Stimulated activated naive CD8-positive, alpha-beta T cell treated with anti-CD3 and anti-CD28 coated beads, Interleukin-15, Interleukin-2, amounts not matched to agents 100 U/mL and 50 U/mL, for 24 hours (primary cell): ENCODE measurements at places on chromosomes 1 and 21.

- peak; percentile 90 for DNase-seq
These were observed 21.5 kb upstream of the LEFTY2 start for GRCh38 chr1:225962440-225962975.

DNA sequence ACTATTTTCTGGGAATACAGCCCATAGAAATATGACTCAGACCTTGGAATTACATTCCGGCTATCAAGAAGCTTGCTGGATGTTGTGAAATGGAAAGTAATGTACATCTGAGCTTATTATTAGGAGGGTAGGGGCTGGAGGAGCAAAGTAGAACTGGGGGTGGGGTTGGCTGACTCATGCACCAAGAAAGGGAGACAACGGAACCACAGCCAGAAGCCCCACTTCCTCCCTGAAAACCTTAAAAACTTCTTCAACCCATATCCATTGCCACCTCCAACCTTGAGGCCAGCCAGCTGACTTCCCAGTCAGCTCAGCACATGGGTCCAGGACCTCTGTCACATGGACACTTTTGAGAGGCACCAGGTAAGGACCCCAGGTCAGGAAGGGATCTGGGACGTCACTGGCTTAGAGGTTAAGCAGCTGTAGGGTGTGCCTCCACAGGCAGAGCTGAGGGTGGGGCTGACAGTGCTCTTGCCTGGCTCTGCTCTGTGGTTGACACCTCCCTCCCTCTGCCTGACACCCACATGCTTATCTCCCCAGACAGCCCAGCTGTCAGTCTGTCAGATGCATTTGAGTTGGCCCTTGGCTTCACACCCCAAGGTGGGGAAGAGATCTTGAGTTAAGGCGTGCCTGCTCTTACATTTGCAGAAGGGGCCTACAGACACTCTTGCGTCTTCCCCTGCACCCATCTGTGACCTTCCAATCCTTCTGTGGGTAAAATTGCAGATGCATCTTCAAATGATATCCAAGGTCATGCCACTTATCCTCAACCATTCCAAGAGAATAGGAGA lies 5.7 kb upstream of the ZNF683 start:
- peak; percentile 78 for DNase-seq

DNA sequence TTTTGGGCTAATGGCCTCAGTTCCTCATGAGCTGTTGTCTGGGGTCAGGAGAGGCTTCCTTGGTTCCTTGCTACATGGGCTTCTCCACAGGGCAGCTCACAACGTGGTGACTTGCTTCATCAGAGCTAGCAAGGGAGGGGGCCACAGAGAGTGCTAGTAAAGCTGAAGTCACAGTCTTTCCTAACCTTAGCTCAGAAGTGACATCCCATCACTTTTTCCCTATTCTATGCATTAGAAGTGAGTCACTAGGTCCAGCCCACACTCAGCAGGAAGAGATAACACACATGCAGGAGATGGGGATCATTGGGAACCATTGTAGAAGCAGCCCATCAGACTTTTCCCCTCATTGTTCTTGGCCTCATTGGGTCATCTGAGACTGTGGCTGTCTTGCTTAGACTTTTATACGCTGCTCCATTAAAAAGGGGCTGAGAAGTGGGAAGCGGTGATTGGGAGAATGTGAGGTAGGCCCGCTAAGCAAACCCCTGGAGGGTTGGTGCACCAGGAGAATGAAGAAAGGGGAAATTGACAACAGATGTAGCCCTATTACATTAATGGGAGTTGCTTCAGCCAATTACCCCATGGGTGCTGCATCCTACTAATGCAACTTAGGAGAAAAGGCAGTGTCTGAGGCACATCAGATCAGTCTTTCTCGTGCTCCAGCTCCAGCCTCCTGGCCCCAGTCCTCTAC lies 22.1 kb upstream of the IGSF21 start:
- no peak for DNase-seq

- DNase-seq: no peak
These were observed 19.7 kb downstream of the ITSN1 start for GRCh38 chr21:33662046-33662445.

DNA sequence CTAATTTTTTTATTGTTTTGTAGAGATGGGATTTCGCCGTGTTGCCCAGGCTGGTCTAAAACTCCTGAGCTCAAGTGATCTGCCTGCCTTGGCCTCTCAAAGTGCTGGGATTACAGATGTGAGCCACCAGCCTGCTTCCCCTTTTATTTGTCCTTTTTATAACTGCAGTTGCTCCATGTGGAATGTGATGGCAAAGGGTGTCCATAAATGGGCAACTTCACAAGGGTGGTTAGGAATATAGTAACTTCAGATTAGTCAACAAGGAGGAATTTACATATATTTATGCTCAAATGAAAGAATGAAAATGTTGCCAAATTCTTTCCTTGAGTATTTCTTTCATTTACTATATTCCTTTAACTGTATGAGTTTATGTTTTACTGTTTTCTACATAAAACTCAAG lies 182.9 kb downstream of the BACH1 start:
- no peak for DNase-seq

DNA sequence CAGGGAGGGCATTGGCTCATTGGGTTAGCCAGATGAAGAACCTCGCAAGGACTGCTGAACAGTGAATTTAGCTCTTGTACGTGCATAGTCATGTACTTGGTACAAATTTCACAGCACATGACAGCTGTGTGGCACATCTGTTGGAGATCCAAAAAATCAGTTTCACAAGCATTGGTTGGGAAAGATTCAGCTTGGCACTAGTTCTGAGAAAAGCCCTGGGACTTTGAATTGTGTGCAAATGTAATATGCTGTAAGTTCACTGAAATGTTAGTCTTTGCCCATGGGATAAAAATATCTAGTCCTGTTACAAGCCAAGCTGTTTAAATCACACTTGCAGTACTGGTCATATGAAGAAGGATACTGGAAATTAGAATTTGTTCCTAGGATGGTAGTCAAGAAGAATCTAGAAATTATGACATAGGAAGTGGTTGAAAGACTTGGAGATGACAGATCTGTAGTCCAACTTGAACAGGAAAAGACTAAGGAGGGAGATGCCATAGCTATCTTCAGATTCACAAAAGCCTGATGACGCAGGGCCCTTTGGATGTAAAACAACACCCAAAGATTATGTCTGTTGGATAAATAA lies 19.2 kb downstream of the LAMC2 start:
- DNase-seq: no peak

DNA sequence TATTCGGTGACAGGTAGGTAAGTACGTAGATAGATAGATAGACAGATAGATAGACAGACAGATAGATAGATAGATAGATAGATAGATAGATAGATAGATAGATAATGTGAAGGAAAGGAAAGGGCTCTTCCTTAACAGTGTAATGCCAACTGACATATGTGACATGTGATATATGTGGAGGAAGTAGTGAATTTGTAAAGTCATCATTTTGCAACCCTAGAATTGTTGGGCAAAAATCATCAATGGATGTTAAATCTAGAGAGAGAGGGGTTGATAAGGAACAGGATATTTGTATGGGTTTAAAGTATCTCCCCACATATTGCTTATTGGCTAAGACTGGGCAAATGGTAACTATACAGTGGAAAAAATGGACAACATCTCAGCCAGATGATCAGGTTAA lies 166.6 kb downstream of the ROR1 start:
- no peak for DNase-seq

GRCh38 chr1:18328803-18329202 lies 151.9 kb upstream of the KLHDC7A start:
- DNase-seq: no peak

- DNase-seq: no peak
These were observed 40.4 kb downstream of the COL18A1 start for GRCh38 chr21:45445369-45445768.

- no peak for DNase-seq
These were observed 206.1 kb downstream of the TM2D1 start for GRCh38 chr1:61518670-61519400.
